ENCODE measurements at places on chromosomes 4 and X.
A peak's percentile ranks its signal among the peaks of the same experiment; 100 is the strongest.

DNA sequence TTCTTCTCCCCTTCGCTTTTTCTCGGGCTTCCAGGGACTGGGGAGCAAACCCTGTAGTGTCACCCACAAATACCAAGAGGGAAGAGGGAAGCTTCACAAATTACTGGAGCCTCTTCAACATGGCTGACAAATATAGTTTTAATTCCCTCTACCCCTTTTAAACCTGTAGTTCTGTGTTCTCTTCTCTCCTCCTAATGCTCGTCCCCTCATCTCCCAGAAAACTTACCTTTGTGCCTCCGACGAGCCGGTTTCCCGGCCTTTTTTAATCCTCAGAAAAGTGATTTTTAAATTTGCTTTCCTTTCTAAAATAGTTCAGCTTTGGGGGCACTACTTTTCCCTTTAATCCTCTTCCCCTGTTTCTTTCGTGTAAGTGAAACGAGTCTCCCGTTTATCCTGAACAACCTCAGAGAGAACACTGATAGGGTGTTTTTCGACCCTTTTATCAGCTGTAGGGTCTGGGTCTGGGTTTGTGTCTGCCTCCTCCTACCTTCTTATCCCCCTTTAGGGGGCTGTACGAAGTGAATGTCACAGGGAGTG is 408 bp downstream of the TET2 start:
- DNase-seq = no peak

DNA sequence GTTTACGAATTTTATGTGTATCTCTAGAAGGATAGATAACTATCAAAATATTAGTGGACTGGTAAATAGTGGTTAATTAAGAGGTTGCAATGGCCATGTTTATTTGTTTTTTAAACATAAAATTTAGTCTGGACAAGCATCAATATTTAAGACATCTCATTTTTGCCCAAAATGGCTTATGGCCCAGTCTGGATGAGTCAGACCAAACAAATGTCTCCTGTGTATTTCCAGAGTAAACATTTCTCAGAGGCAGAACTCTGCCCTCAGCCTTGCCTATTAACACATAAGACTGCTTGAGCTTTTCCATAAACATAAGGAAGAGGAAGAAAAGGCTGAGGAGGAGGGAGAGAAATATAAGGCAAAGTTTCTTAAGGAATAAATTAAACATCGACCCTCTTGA is 277.1 kb upstream of the DIAPH2 start:
- peak; percentile 6 for DNase-seq

DNA sequence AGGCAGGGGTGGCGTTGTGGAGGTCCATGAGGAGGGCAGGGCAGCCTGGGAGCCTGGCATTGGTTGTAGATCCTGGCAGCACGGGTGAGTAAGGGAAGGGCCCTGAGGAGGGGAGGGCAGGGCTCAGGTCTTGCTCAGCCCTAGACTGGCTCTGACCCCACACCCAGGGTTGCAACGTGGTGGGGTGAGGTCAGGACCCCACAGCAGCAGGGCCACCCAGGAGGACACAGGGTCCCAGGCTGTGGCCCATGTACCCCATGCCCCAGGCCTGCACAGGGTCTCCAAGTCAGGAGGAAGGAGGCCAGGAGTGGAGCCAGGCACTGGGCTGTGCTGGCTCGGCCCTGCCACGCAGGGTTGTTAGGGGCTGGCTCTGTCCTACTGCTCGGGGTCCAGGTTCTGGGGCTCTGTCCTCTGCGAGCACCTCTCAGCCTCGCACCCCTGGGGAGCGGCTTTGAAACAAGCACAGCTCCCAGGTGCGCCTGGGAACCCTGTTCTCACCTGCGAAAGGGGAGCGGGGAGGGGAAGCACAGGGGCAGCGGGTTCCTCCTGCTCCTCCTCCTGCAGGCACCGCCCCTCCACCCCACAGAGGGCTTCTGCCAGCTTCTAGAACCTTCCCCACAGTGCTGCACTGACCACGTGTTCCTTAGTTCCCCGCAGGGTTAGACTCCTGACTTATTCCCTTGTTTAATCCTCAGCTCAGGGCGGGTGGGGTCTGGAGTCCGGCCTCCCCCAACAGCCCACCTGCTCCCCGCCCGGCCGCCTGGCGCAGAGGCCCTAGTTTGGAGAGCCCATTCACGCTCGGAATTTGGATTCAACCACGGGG is 20.4 kb downstream of the MSANTD1 start:
- no peak for DNase-seq

GRCh38 chrX:12825801-12826200 is 34.6 kb downstream of the PRPS2 start:
- DNase-seq = no peak
